ENCODE measurements at places on chromosomes 16 and 17.

DNA sequence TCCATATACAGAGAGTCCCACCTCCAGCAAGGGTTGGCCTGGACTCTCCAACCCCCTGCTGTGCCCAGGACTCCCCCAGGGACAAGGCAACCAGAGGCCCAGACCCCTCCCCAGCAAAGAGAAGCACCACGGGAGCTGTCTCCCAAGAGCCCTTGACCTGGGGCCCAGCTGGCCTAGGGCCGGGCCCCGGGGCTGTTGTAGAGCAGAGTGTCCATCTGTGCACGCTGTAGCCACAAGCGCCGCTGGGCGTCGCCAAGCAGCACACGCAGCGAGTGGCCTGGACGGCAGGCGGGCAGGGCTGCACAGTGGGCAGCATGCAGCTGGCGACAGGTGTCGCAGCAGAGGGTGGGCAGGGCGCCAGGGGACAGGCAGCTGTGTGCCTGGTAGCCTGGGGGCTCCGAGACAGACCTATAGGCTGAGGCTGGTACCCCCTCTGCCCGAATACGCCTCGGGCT, 4.3 kb downstream of the SPATA2L start:
- DNase-seq, result no peak

DNA sequence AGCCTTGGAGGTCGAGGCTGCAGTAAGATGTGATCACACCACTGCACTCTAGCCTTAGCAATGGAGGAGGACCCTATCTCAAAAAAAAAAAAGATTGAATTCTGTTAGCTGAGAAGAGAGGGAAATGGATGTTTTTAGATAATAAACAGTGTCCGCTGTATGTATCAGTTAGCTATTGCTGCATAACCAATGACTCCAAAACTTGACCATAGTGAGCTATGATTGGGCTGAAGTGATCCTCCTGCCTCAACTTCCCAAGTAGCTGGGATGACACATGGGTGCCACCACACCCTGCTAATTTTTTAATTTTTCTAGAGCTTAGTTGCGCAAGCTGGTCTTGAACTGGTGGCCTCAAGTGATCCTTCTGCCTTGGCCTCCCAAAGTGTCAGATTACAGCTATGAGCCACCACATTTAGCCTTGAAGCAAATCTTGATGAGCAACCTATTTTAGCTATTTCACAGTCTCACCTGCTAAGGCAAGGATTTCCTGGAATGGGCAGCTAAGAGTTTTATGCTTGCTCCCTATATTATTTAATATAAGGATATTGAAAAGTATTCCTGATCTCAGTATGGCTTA, 68.3 kb upstream of the ATF7IP2 start:
- no peak for DNase-seq

DNA sequence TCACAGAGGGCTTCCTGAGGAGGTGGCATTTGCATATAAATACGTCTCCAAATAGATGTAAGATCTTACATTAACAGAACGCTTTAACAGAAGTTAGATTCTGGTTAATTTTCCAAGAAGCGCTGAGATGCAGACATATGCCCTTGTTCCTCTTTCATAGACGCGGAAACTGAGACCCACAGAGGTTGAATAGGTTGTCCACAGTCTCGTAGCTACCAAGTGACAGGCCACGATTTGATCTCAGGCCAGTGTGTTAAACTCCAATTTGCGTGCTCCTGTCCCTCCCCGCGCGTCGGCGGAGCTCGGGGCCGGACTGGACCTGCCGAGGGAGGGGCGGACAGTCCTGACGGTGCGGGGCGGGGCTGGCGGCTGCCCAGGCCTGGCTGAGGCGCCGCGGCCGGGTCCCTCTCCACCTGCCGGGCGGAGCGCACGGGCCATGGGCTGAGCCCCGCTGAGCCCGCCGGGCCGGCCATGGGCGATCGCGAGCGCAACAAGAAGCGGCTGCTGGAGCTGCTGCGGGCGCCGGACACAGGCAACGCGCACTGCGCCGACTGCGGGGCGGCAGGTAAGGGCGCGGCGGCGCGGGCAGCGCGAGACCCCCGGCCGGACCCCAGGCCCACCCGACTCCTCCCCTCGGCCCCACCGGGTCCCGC, at the start of gene ADAP2:
Gene ADAP2, plus strand, starts transcription at position 402 of the 653 bp plus-strand sequence. Its CDS starts 70 bp downstream, at position 472.
- peak; percentile 95 for DNase-seq

DNA sequence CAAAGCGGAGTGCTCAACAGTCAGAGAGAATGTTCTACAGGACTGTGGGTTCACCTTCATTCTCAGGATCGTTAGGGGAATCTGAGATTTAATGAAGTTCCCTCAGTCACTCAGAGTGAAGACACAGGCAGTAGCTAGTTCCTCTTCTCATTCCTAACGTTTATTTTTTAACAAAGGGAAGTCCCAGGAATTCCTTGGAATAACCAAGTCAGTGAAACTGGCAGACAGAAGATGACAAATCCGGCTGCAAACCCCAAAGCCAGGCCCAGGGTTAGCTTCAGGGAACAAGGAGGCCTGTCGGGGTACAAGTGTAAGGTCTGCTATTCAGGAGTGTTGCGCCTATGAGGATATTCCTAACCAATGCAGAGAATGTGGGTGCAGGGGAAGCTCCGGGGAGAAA, 42.0 kb downstream of the COTL1 start:
- DNase-seq, result no peak

GRCh38 chr16:19203374-19203966, 35.4 kb downstream of the SYT17 start:
- no peak for DNase-seq

DNA sequence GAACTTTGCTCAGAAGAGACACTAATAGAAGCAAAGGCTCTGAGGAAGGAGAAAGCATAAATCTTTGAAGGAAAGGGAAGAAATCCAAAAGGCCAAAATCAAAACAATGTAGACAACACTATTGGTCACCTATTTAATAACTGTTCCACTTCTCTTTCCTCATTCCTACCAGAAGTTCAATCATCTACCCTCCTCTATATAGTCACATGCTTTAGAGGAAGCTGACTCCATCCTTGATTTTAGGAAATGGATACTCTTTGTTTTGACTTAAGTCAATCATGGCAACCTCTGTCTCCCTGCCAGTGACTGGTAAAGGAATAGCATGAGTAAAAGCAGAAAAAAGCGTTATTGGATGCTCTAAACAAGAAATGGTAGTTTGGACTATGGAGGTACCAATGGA, 7.3 kb downstream of the BRIP1 start:
- DNase-seq, result no peak

GRCh38 chr17:64992325-64992802, 64.2 kb downstream of the GNA13 start:
- no peak for DNase-seq

- no peak for DNase-seq
Measured at GRCh38 chr16:75319513-75320411, 68.3 kb upstream of the BCAR1 start.

- no peak for DNase-seq
Measured at GRCh38 chr16:77499373-77500285, 64.8 kb upstream of the ADAMTS18 start.

DNA sequence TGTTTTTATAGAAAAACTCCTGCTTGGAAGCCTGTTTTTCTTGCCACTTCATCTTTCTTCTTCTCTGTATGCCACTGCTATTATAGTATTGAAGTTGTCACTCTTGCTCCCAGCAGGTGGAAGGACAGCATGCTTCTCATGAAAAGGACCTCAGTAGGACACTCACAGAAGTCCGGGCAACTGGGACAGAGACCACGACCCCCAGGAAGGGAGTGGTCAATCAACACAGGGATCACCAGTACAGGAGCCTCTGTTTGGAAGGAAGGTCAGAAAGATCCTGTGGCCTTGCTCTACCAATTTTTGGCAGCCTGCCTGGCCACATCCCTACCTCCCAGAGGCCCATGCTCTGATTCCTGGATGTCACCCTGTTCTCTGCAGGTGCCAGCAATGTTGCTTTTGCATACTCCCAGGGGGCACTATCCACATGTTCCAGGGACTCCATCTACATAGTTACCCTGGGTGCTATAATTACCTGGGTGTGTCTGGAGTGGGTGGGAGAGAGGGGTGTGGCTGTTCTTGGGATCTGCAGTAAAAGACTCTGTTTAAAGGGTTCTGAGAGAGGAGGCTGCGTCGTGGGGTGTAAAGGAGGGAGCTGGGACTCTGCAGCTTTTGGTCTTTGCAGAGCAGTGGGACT, 13.7 kb upstream of the AKAP10 start:
- DNase-seq, result no peak

- DNase-seq, result no peak
Measured at GRCh38 chr17:78214706-78215061, 631 bp downstream of the BIRC5 start.

DNA sequence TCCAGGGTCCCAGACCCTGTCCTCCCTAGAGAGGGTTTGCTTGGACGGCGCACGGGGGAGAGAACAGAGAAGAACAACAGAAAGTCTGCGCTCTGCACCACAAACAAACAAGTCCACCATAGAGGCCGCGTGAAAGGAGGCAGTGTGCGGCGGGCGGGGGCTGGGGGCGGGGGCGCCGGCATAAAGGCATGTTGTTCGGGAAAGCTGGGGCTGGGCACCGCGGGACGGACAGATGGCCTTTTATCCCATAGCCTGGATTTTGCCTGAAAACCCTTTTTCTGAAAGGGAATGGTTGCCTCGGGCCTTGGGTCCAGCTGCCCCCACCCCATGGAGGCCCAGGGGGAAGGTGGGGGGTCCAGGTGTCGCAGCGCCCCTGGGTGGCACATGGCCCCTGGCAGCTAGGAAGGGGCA, 26.0 kb downstream of the FA2H start:
- DNase-seq, result no peak

- DNase-seq, result no peak
Measured at GRCh38 chr17:44763170-44763569, 4.4 kb downstream of the ADAM11 start.
